Activated CD4-positive, alpha-beta T cell treated with anti-CD3 and anti-CD28 coated beads for 1 hour (primary cell): ENCODE measurements at places on chromosomes 6 and 20.

GRCh38 chr6:11139051-11139960 lies 27.8 kb upstream of the ERVFRD-1 start:
- DNase-seq: no peak

DNA sequence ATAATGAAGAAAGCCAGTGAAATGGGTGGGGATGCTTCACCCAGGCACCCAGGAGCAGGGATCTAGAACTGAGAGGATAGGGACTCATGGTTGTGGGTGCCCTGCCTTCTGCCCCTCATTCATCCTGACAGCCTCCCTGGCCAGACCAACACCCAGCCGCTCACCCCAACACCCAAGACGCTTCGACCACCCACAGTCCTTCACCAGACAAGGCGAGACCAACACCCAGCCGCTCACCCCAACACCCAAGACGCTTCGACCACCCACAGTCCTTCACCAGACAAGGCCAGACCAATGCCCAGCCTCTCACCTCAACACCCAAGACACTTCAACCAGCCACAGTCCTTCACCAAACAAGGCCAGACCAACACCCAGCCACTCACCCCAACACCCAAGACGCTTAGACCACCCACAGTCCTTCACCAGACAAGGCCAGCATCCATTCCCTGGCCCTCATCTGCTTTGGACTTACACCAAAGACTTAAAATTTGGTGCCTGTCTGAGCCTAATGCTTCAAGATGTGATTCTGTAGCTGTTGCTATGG lies 131.5 kb downstream of the ANKRD60 start:
- DNase-seq: no peak

GRCh38 chr6:38725414-38726183 lies 10.5 kb downstream of the DNAH8 start:
- DNase-seq: no peak

GRCh38 chr6:140061110-140062042 lies 686.9 kb upstream of the CITED2 start:
- no peak for DNase-seq

DNA sequence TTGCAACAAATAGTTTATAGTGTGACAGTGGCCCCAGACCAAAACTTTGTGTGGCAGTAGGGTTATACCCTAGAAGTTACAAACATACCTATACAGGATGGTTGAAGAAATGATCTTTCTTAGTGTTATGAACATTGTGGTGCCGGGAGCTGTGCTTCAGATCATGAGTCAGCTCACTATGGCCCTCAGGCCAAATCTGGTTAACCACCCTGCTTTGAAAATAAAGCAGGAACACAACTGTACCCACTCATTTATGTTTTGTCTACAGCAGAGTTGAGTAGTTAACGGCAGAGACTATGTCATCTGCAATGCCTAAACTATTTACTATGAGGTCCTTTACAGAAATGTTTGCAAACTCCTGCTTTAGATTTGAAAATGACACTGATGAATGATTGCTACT lies 24.3 kb downstream of the AKAP7 start:
- DNase-seq: no peak

DNA sequence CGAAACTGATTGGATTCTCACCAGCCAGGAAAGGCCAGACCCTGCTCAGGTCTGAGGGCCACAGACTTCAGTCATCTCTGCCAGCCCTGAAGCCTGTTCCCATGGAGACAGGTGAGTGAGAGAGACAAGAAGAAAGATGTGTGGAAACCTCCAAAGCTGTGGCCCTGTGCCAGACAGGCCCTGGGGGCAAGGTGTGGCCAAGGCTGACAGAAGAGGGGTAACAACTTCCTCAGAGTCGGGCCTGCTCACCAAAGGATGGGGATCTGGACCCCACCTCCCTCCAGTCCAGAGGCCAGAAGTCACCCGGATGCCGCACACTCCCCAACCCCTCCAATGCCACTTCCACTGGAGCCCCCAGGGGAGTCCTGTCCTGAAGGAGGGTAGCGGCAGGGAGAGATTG lies 73.6 kb downstream of the MDGA1 start:
- DNase-seq: no peak

DNA sequence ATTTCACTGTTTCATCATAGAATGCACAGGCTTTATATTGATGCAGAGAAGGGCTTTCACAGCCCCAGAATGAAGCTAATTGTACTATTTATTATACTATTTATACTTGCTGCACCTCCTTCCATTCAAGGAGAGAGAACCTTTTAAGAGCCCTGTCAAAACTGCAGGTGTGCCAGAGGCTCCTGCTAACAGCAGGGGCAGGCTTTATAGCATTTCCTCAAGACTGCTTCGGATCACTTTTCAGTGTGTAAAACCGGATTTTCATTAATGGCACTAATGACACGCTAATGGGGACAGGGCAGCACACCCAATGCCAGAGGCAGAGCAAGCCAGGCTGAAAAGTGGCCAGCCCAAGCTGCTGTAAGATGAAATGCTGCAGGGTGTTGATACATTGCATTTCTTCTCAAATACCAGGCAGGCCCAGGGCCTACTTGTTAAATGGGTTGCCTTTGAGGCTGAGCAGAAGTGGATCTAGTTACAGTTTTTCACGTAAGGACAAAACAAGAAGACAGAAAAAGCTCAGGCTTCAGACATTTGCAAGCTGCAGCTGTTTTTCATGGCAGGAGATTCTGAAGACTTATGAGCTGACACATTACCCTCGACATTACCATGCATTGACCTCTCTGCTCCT lies 487.7 kb upstream of the BTBD3 start:
- DNase-seq: no peak

- DNase-seq: no peak
Observed at GRCh38 chr6:36187446-36187845, 9.1 kb upstream of the BRPF3 start.
